Osteocyte (in vitro differentiated cells): ENCODE measurements at places on chromosomes 1 and 21. TPM values are rescaled to one million over a fixed set of nuclear protein-coding genes. Genes with fewer than 3 reads are reported as not detected.
A peak's percentile ranks its signal among the peaks of the same experiment; 100 is the strongest.

DNA sequence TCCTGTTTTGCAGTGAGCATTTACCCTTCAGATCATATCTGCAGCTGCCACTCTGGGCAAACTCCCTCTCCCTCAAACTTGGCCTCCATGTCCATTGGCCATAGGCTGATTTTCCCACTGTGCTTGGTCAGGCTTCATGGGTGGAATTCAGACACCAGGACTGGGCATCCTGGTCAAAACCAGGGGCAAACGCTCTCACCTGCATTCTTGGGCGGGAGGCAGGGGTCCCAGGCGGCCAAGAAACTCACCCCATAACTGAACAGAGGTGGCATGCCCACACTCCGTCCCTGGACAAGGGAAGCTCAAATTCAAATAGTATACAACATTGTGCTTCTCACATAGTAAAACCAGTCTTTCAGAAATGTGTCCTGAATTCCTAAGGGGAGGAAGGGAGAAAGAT is 81.1 kb upstream of the ZNF648 start:
- no peaks in the 10 kb centered on the region for H3K36me3 ChIP-seq
- peak overlapping the region; percentile 93 for H3K27ac ChIP-seq
- H3K27me3 ChIP-seq, result no peaks in the 10 kb centered on the region

GRCh38 chr21:30102871-30103270 is 63.7 kb downstream of the CLDN17 start:
- H3K4me1 ChIP-seq, result no peaks in the 10 kb centered on the region
- no peak overlapping the region for H3K4me3 ChIP-seq
- peaks cover 19% of the 10 kb centered on the region for H3K27me3 ChIP-seq
- DNase-seq, result no peak

GRCh38 chr1:187987236-187987776 is 1158.6 kb downstream of the PLA2G4A start:
- no peaks in the 10 kb centered on the region for H3K27me3 ChIP-seq
- no peaks in the 10 kb centered on the region for H3K36me3 ChIP-seq
- H3K4me1 ChIP-seq, result peaks cover 14% of the 10 kb centered on the region
- no peak overlapping the region for H3K27ac ChIP-seq
- no peak for DNase-seq

GRCh38 chr1:9048551-9048950 is 20.9 kb downstream of the SLC2A5 start:
- H3K27me3 ChIP-seq, result peaks cover 28% of the 10 kb centered on the region
- H3K27ac ChIP-seq, result no peak overlapping the region
- H3K4me1 ChIP-seq, result no peaks in the 10 kb centered on the region
- DNase-seq, result no peak

- no peak for DNase-seq
- H3K27ac ChIP-seq, result no peak overlapping the region
- no peaks in the 10 kb centered on the region for H3K36me3 ChIP-seq
- H3K4me3 ChIP-seq, result no peak overlapping the region
- H3K4me1 ChIP-seq, result peaks cover 22% of the 10 kb centered on the region
- H3K27me3 ChIP-seq, result peaks cover 16% of the 10 kb centered on the region
Observed at GRCh38 chr1:116677474-116678062, 10.0 kb upstream of the IGSF3 start.

GRCh38 chr1:70627910-70628309 is 216.8 kb downstream of the CTH start:
- no peaks in the 10 kb centered on the region for H3K36me3 ChIP-seq
- no peak overlapping the region for H3K27ac ChIP-seq
- no peak for DNase-seq
- peaks cover 2% of the 10 kb centered on the region for H3K27me3 ChIP-seq
- no peak overlapping the region for H3K4me3 ChIP-seq
- H3K4me1 ChIP-seq, result no peaks in the 10 kb centered on the region

- H3K27ac ChIP-seq, result no peak overlapping the region
- DNase-seq, result no peak
- H3K4me3 ChIP-seq, result no peak overlapping the region
- no peaks in the 10 kb centered on the region for H3K27me3 ChIP-seq
Observed at GRCh38 chr1:4965346-4966075, 311.1 kb downstream of the AJAP1 start.

DNA sequence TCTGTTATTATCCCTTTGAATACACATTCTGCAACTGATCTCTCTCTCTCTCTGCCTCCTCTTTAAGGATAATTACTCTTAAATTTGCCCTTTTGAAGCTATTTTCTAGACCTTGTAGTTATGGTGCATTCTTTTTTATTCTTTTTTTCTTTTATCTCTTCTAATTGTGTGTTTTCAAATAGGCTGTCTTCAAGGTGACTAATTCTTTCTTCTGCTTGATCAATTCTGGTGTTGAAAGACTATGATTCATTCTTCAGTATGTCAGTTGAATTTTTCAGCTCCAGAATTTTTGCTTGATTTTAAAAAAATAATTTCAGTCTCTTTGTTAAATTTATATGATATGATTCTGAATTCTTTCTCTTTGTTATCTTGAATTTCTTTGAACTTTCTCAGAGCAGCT is 95.6 kb upstream of the GPR52 start:
- no peak overlapping the region for H3K27ac ChIP-seq
- H3K4me1 ChIP-seq, result no peaks in the 10 kb centered on the region
- no peak overlapping the region for H3K4me3 ChIP-seq
- DNase-seq, result no peak
- no peaks in the 10 kb centered on the region for H3K27me3 ChIP-seq

- peaks cover 24% of the 10 kb centered on the region for H3K36me3 ChIP-seq
- no peak overlapping the region for H3K4me3 ChIP-seq
- H3K27me3 ChIP-seq, result no peaks in the 10 kb centered on the region
- no peak for DNase-seq
- peak overlapping the region; percentile 15 for H3K27ac ChIP-seq
Observed at GRCh38 chr1:29196863-29197589, 15.3 kb upstream of the SRSF4 start.

- H3K27me3 ChIP-seq, result peaks cover 11% of the 10 kb centered on the region
- H3K4me1 ChIP-seq, result no peaks in the 10 kb centered on the region
- H3K4me3 ChIP-seq, result no peak overlapping the region
- H3K36me3 ChIP-seq, result no peaks in the 10 kb centered on the region
- DNase-seq, result no peak
Observed at GRCh38 chr1:17352419-17352909, 19.5 kb upstream of the PADI6 start.

- H3K4me1 ChIP-seq, result peaks cover 18% of the 10 kb centered on the region
- no peak overlapping the region for H3K4me3 ChIP-seq
- H3K36me3 ChIP-seq, result peaks cover 5% of the 10 kb centered on the region
- H3K27me3 ChIP-seq, result no peaks in the 10 kb centered on the region
- DNase-seq, result no peak
Observed at GRCh38 chr1:28602536-28603439, 10.7 kb downstream of the RAB42 start.

DNA sequence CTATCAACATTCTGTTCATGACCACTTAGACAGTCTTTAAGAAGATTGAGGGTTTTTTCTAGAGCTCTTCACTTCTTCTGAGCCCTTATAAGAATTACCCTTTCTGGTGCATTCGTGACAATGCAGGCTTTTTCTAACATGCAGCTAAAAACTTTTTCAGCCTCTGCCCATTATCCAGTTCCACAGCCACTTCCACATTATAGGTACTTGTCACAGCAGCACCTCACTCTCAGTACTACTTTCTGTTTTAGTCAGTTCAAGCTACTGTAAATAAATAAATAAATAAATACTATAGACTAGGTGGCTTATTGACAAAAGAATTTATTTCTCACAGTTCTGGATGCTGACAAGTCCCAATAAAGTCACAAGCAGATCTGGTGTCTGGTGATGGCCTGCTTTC is 284.4 kb upstream of the PKN2 start:
- no peak overlapping the region for H3K4me3 ChIP-seq
- no peak for DNase-seq
- H3K4me1 ChIP-seq, result no peaks in the 10 kb centered on the region
- no peak overlapping the region for H3K27ac ChIP-seq

GRCh38 chr1:87024936-87025540 is 110.6 kb downstream of the HS2ST1 start:
- H3K4me1 ChIP-seq, result peaks cover 2% of the 10 kb centered on the region
- no peaks in the 10 kb centered on the region for H3K27me3 ChIP-seq
- H3K36me3 ChIP-seq, result no peaks in the 10 kb centered on the region
- no peak overlapping the region for H3K4me3 ChIP-seq
- H3K27ac ChIP-seq, result no peak overlapping the region
- no peak for DNase-seq

DNA sequence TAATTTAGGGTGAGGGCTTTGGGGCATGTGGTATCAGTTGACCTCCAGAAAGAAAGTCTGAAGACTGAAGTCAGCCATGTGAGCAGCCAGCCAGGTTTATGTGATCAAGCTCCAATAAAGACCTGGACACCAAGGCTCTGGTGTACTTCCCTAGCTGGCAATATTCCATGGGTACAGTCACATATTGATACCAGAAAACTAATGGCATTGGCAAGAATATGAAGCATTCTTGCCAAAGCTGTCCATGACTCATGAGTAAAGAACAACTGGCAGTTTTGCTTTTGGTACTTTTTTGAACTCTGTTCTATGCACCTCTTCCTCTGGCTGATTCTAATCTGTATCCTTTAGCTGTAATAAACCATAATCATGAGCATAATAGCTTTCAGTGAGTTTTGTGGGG is 415.3 kb upstream of the CAMK1G start:
- no peaks in the 10 kb centered on the region for H3K4me1 ChIP-seq
- H3K27me3 ChIP-seq, result no peaks in the 10 kb centered on the region
- H3K36me3 ChIP-seq, result no peaks in the 10 kb centered on the region
- H3K4me3 ChIP-seq, result no peak overlapping the region
- no peak overlapping the region for H3K27ac ChIP-seq
- DNase-seq, result no peak

DNA sequence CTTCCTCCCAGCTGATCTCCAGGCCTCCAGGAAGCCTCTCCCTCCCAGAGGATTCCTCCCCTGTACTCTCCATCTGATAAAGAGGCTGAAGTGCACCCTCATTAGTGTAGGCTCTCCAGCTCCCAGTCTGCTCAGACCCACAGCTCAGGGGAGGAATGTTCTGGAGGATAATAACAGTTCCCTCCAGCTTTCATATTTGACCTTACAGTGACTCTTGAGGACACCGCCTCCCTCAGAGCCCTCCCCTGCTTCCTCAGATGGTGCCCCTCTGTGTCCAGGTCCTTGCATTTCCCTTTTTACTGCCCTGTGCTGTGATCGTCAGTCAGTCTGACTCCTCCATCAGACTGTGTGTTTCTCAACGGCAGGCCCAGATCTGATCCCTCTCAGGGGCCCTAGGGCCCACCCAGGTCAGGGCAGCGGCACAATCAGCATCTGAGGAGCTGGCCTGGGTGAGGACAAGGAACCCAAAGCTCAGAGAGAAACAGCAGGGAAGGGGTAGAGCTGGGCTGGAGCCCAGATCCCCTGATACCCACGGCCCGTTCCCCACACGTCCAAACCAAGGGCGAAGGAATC is 1.1 kb upstream of the SHISAL2A start:
- H3K4me1 ChIP-seq, result peaks cover 12% of the 10 kb centered on the region
- no peak overlapping the region for H3K4me3 ChIP-seq
- no peak overlapping the region for H3K27ac ChIP-seq
- no peak for DNase-seq

- DNase-seq, result no peak
- H3K36me3 ChIP-seq, result no peaks in the 10 kb centered on the region
- peaks cover 6% of the 10 kb centered on the region for H3K4me1 ChIP-seq
- no peak overlapping the region for H3K27ac ChIP-seq
Observed at GRCh38 chr1:202159534-202160371, 649 bp downstream of the PTPN7 start.

- H3K4me3 ChIP-seq, result no peak overlapping the region
- no peak for DNase-seq
- H3K27me3 ChIP-seq, result no peaks in the 10 kb centered on the region
- H3K36me3 ChIP-seq, result no peaks in the 10 kb centered on the region
Observed at GRCh38 chr1:6083385-6083784, 37.7 kb downstream of the KCNAB2 start.

- H3K27ac ChIP-seq, result no peak overlapping the region
- no peak for DNase-seq
- no peak overlapping the region for H3K4me3 ChIP-seq
- no peaks in the 10 kb centered on the region for H3K4me1 ChIP-seq
- H3K36me3 ChIP-seq, result no peaks in the 10 kb centered on the region
Observed at GRCh38 chr1:163477276-163477830, 155.6 kb downstream of the NUF2 start.

- H3K27me3 ChIP-seq, result peaks cover 4% of the 10 kb centered on the region
- no peaks in the 10 kb centered on the region for H3K36me3 ChIP-seq
- DNase-seq, result no peak
- H3K27ac ChIP-seq, result no peak overlapping the region
- H3K4me1 ChIP-seq, result peaks cover 3% of the 10 kb centered on the region
Observed at GRCh38 chr21:37041706-37042271, 31.1 kb downstream of the PIGP start.

DNA sequence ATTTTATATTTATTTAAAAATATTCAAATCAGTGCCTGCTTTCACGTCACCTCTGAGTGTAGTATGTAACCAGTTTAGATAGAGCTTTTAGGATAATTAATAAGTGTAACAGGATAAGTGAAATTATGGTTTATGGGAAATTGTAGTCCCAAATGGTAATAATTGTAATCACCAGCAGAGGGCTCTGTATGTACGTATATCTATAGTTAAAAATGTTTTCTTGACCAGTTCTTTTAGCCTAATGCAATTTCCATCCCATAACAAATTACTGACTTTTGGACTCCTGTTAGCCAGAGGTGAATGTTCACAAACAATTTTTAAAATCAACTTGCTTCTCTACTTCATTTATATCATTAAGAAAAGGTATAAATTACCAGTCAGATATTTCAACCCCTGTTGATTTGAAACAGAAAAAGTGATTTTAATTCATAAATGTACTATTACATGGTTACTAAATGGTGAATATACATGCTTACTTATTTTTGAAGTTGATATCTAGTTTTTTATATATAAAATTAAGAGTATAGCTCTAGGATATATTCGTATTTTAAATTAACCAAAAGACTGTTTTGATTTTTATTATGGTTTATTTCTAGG is 25.3 kb downstream of the SLC30A7 start:
- no peak overlapping the region for H3K27ac ChIP-seq
- no peak overlapping the region for H3K4me3 ChIP-seq
- peaks cover 1% of the 10 kb centered on the region for H3K4me1 ChIP-seq

DNA sequence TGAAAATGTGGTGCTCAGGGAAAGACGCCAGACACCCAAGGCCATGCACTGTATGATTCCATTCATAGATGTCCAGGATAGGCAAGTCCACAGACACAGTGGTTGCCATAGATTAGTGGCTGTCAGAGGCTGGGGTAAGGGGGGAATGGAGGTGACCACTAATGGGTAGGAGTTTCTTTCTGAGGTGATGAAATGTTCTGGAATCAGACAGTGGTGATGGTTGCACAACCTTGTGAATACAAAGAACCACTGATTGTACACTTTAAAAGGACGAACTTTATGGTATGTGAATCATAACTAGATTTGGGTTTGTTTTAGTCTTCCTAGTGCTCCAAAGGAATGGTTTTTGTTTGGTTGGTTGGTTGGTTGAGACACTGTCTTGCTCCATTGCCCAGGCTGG is 51.7 kb downstream of the PRAMEF20 start:
- H3K4me1 ChIP-seq, result no peaks in the 10 kb centered on the region
- H3K4me3 ChIP-seq, result no peak overlapping the region
- DNase-seq, result no peak
- no peaks in the 10 kb centered on the region for H3K27me3 ChIP-seq

- no peak overlapping the region for H3K4me3 ChIP-seq
- peaks cover 23% of the 10 kb centered on the region for H3K4me1 ChIP-seq
Observed at GRCh38 chr1:59122527-59122926, 174.4 kb upstream of the FGGY start.

The TNFRSF18 gene
- not detected in 2 replicates for total RNA-seq

The POLR3GL gene
- total RNA-seq, result 21.7 and 22.4 TPM in 2 replicates

The B3GALT2 gene
- 30.0 and 32.1 TPM in 2 replicates for total RNA-seq

The CXADR gene
- total RNA-seq, result 0.05 and 0.11 TPM in 2 replicates
